ENCODE measurements at places on chromosomes 6 and 20.

- no peak for DNase-seq
Observed at GRCh38 chr20:41225091-41225490, 87.7 kb downstream of the PLCG1 start.

DNA sequence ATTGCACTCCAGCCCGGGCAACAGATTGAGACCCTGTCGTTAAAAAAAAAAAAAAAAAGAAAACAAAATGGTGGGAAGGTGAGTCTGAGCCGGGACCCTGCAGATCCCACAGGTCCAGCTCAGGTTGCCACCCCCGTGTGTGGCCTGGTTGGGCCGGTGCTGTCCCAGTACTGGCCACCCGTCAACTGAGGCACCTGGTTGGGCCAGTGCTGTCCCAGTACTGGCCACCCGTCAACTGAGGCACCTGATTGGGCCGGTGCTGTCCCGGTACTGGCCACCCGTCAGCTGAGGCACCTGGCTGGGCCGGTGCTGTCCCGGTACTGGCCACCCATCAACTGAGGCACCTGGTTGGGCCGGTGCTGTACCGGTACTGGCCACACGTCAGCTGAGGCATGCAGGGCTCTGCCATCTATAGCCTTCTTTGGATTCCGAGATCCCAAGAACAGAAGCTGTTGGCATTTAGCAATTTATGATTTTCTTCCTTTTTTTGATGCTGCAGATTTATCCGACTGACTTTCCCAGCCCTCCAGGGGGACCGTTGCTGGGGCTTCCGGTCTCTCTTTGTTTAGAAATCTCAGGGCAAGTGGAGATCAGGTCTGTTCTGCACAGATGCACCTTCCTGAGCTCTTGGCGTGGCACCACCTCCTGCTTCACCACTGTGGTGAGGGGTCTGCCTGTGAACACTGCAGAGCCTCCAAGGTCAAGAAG lies 113.8 kb downstream of the SYCP2 start:
- no peak for DNase-seq

DNA sequence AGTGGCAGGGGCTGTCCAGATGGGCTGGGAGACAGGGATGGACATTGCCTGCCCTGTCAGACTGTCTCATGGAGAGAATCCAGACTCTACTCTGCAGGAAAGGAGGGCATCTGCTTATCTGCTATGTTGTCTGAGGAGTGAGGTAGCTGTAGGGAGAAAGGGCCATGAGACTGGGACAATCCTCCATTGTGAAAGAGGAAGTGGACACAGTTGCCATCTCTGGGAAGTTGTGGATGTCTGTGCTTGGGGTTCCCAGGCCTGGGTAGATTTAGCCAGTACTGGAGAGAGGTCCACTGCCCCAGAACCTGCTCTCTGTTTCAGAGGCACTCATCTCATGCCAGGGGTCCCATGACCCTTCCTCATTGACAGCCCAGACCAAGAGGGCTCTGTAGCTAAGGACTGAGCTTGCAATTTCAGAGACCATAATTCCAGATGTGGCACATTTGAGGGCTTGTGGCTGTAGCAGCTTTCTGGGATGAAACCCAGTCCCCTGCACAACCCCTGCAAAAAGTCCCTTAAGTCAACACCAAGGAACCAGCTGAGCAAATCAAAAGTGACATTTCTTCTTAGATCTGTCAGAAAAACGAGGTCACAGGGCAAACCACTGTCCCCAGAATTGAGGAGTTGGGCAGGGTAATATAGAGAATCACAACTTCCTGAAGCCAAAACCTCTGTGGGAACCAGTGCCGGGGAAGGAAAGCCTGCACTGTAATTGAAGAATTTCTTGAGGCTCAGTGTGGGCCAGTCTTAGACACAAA lies 4.1 kb upstream of the SIRPG start:
- DNase-seq = no peak

DNA sequence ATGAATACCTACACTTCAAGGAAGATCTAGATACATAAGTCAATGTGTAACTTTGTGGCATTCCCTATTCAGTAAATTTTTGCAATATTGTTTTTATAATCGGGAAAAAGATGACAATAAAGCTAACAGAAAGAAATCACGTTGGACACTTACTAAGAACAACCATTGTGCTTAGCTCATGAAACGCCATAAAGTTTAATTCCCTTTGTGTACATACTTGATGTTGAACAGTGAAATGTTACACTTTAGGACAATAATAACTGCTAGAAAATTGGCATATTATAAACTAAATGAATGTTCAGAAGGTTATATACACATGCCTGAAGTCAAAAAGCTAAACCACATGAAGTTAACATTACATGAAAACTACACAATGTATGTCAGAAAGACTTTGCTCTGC lies 153.2 kb downstream of the TASP1 start:
- no peak for DNase-seq

DNA sequence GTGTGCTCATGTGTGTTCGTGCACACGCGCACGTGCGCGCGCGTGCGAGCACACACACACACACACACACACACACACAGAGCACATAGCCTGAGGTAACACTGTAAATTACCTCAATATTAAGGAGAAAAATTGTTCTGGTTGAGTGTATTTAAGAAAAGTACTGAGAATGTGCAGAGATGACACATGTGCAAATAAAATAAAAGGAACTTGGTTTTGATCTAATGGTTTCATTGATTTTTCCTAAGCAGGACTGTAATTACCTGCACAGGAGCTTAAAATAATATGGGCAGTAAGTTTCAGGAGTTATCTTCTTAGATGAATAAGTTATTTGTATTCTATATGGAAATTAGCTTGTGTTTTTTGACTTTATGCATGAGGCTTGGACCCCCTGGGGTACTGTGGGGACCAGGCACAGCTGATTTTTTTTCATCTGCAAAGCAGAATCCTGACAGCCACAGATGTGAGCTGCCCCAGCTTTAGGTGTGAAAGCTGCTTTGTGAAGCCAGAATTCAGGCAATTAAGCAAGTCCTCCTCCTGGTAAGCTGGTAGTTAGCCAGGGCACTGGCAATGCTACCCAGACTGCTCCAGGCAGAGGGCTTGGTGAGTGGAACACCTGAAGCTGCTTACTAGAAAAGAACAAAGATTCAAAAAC lies 1040.6 kb upstream of the CITED2 start:
- no peak for DNase-seq

DNA sequence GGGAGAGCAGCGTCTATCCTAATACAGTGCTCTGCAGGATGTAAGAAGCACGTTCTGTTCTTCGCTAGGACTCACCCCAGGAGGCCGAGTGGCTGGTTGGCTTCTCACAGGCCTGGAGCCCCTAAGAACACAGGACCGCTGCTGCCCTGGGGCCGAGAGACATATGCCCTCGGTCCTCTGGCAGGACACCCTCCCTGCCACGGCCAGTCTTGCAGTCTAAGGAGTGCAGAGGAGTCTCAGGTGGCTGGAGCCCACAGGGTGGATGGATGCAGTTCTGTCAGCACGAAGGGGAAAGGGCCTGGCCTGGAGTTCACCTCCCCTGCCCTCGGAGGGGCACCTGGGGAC lies 96.5 kb downstream of the SMOC2 start:
- DNase-seq = no peak

DNA sequence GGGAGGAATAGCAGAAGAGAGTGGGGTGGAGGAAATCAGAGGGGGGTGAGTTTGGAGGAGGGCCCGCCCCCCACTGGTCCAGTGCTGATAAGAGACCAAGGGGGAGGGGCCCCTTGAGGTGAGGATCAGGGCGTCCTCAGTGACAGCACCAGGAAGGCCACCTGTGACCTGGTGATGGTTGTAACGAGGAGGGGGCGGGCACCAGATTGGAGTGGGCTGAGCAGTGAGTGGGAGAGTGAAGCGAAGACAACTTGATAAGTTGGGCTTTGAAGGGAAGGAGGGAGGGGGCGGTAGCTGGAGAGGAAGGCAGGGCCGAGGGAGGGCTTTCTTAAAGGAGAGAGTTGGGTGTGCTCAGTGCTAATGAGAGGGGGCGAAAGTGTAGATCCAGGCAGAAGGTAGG lies 30.7 kb downstream of the CDH22 start:
- DNase-seq = no peak

DNA sequence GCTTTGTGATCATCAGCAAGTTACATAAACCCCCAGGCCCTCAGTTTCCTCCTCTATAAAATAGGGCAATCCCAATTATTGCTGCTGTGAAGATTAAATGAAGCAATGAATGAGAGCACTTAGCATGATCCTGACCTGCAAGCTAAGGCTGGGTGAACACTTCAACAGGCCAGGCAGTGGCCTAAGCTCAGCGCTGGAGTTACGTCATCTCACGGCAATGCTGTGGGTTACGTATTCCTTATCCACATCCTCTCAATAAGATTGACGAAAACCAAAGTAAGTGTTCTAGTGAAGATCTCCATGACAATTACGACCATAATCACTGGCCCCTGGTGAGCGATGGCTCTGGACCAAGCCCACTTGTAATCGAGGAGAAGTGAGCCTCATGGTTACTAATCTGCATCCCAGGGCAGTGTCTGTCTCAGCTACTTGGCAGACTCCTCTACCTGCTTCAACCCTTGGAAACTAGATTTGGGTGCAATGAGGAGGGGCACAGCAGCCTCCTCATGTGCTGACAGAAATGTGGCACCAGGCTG lies 274.1 kb upstream of the ARID1B start:
- DNase-seq = no peak

DNA sequence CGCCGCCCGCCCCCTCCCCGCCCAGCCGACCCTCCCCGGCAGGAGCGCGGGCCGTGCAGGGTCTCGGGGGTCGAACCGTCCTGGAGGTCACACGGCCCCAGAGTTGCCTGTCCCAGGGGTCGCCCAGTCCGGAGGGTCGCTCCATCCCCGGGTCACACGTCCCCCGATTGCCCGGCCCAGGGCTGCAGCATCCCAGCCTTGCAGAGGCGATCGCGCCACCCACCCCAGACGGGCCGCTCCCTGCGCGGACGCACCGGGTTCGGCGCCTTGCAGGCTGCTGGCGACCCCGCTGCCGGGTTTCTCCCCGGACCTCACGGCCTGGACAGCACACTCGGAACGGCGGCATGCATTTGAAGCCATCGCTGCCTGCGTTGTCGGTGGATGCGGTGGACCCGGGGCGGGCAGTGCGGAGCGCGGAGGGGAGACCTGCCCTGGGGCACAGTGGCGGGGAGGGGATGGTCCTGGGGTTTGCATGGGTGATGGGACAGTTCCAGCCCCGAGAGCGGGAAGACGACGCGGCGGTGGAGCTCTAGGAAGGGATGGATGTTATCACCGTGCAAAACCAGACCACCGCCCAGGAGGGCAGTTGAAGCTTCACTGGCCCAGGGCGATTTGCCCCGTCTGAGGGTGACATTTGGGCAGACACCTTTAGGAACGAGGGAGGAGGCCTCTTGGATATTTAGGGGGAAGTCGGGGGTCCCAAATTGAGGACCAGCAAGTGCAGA lies 22.7 kb upstream of the FRMD1 start:
- DNase-seq = no peak

DNA sequence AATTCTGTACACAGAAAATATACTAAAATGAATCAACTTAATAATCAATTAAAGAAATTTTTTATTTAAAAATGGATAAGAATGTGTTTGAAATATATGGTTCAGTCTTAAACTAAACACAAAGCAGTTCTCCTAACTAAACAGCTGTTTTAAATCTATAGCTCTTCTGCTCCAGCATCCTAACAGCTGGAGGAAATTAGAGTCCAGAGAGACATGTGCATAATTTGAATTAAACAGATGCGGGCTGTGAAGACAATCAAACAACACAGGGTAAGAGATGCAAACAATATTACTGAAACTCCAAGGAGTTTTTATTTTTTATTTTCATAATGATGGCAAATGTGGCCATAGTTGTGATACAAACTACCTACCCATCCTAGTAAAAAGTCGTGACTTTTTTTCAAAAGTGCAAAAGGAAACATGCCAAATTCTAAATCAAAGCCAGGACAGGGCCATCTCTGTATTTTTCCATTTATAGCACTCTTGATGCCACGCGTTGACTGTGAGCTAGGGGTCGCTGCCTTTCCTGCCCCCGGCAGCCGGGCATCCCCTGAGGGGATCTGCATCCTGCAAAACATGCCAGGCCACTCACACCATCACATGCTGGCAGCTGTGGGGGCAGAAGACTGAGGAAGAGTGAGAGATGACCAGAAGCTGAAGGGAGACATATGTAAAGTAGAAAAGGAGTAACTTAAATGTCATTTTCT lies 310.6 kb downstream of the PRKN start:
- DNase-seq = no peak

- DNase-seq = no peak
Observed at GRCh38 chr20:4151991-4152695, 136.8 kb upstream of the RNF24 start.

- DNase-seq = no peak
Observed at GRCh38 chr6:83711958-83712357, 3.1 kb upstream of the SNAP91 start.

DNA sequence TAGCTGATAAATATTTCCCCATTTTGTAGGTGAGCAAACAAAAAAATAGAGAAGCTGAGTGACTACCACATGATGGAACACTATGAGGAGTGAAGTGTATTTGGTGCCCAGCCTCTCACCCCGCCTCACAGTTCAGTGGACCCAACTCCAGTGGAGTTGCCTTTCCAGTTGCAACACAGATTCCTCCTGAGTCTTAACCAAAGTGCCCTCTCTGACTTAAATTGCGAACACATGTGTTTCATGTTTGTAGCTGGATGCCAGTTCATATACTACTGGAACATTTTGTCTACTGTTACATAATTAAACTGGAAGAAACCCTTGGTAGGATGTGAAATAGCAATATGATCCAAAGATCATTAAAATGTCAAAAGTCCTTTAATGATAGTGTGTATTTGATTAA lies 448.9 kb downstream of the COL12A1 start:
- DNase-seq = no peak

GRCh38 chr6:16087386-16087785 lies 41.5 kb upstream of the MYLIP start:
- no peak for DNase-seq

- no peak for DNase-seq
Observed at GRCh38 chr6:33812669-33813068, 8.9 kb upstream of the MLN start.

DNA sequence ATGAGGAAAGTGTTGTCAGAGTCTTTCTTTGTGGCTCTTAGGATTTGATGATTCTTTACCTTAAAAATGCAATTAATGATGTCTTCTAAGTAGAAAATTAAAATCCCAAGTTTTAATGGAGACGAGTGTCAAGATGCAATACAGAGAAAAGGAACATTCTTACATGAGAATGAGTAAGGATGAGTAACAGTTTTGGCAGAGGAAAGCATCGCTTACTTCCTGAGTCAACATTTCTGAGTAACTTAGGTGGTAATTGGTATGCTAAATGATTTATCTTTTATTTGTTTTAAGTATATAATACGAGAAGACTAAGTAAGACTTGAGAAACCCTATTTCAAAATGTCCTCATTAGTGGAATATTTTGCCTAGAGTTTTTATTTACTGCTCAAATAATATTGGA lies 101.3 kb downstream of the RTN4IP1 start:
- no peak for DNase-seq

DNA sequence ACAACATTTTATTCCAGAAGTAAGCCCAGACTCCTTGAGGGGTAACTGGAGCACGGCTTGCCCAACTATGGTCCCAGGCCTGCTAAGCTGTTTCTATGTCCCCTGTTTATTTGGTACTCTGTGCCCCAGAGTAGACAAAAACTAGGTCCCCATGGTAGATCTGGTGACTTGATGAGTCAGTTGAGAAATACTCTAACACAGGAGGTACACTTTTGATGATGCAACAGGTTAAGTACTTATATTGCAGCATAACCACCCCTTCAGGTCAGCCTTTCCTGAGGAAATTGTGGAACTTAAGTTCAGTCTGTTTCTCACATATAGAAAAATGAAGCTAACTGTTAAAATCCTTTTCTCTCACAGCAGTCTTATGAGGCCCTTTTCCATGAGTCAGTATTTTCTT lies 19.6 kb downstream of the TTPAL start:
- no peak for DNase-seq

GRCh38 chr6:99993533-99994251 lies at the start of gene MCHR2:
MCHR2 (minus strand) TSS chr6:99994223; CDS start chr6:99956147, 38,076 bp downstream.
- no peak for DNase-seq

Data from smooth muscle cell of the brain vasculature (primary cell).